Aorta (tissue), 5 donors: ENCODE measurements at places on chromosomes 2 and 18.

DNA sequence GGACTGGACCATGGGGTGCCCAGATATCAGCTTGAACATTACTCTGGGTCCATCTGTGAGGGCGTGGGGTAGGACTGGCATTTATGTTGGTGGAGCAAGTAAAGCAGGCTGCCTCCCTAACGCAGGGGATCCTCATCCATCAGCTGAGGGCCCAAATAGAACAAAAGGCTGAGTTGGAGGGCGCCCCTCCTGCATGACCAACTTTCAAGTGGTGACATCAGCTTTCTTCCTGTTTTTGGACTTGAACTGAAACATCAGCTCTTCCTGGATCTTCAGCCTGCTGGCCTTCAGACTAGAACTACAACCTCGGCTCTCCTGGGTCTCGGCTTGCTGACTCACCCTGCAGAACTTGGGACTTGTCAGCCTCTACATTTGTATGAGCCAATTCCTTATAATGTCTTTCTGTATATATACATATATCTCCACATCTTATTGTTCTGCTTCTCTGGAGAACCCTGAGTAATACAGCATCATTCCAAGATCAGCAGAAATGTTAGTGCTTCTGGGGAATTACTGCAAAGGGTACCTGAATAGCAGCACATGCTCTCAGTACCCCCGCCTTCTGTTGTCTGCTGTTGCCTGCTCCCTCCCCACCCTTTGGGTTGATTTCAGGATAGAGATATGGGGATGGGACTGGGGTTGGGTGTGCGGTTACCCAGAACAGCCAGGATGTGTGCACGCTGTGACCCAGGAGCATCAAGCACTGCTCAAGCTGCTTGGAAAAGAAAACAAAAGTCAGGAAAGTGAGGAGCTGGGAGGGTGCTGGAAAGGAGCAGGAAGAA, 20.0 kb downstream of the TMEM127 start:
- no peaks in the 10 kb centered on the region for H3K36me3 ChIP-seq
- H3K4me1 ChIP-seq, result no peaks in the 10 kb centered on the region
- H3K27ac ChIP-seq, result no peak overlapping the region
- H3K27me3 ChIP-seq, result no peaks in the 10 kb centered on the region
- no peak for DNase-seq

GRCh38 chr2:43196768-43197587, 29.4 kb downstream of the ZFP36L2 start:
- H3K27ac ChIP-seq, result no peak overlapping the region
- H3K4me1 ChIP-seq, result no peaks in the 10 kb centered on the region
- no peak overlapping the region for H3K4me3 ChIP-seq
- no peaks in the 10 kb centered on the region for H3K27me3 ChIP-seq
- DNase-seq, result no peak

DNA sequence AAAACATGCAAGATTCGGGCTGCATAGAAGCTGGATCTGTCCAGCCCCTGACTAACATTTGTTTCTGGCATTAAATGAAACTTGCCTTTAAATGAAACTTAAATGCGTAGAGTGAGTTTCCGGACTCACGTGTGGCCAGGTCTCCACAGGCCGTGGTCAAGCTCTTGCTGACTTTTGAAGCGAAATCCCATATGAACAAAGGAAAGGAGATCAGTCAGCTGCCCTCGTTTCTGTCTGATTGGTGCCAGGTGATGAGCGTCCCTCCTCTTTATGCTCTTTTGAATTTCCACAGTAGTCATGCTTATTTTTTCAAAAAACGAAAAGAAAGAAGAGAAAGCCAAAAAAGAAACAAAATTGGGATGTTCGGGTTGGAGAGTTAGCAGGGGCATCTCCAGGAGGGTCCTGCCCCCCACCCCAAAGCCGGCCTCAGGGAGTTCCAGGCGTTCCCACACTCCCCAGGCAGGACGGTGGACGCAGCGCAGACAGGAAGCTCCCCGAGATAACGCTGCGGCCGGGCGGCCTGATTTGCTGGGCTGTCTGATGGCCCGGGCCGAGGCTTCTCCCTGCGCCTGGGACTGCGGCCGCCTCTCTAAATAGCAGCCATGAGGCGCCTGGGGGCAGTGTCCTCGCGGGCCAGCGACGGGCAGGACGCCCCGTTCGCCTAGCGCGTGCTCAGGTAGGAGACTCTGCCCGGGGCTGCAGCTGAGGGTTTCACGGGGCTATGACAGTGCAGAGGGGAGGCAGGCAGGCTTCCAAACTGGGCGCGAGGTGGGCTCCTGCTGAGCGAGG, at the start of gene COLEC11:
COLEC11 (plus strand) TSS at position 620 of the 789 bp plus-strand sequence. CDS start 9,229 bp downstream, outside the sequence.
- H3K27ac ChIP-seq, result no peak within 1 kb of the TSS
- no peak within 1 kb of the TSS for H3K4me3 ChIP-seq
- DNase-seq, result no peak
- no peaks in the 10 kb centered on the region for H3K36me3 ChIP-seq
- no peaks in the 10 kb centered on the region for H3K4me1 ChIP-seq

DNA sequence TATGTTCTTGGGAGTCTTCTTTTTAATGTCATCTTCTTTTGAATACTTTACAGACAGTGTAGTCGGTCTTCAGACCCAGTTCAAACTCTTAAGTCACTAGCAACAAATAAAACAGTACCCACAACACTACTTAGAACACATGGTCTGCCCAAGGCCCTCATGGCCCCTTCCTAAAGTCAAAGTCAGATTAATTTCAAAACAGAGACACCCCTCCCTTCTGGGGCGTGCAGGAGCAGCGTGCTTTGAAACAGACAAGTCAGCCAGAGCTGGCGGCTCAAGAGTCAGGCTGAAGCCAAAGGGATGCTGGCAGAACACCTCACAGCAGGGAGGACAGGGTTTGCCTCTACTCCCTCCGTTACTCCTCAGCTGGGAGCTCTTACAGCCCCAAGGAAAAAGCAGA, 77.5 kb downstream of the TFCP2L1 start:
- DNase-seq, result no peak
- no peak overlapping the region for H3K27ac ChIP-seq
- H3K27me3 ChIP-seq, result no peaks in the 10 kb centered on the region
- no peaks in the 10 kb centered on the region for H3K4me1 ChIP-seq
- H3K36me3 ChIP-seq, result no peaks in the 10 kb centered on the region

GRCh38 chr2:100352521-100352920, 30.2 kb upstream of the LONRF2 start:
- H3K36me3 ChIP-seq, result no peaks in the 10 kb centered on the region
- no peaks in the 10 kb centered on the region for H3K4me1 ChIP-seq
- DNase-seq, result no peak
- no peak overlapping the region for H3K4me3 ChIP-seq
- H3K27ac ChIP-seq, result no peak overlapping the region
